ENCODE measurements at places on chromosomes 16 and 17. TPM values are rescaled to one million over a fixed set of nuclear protein-coding genes. Genes with fewer than 3 reads are reported as not detected.

Gene FAM171A2
- 3.4 TPM for total RNA-seq

Gene SPAG5
- total RNA-seq: 2.4 TPM

Gene DRC7
- total RNA-seq: not detected

Gene PLEKHG4
- total RNA-seq: 6.6 TPM

Gene CFAP52
- not detected for total RNA-seq

Gene ZG16
- total RNA-seq: not detected

Gene CCL4
- not detected for total RNA-seq

Gene LAT
- 1.1 TPM for total RNA-seq

Gene PRKCB
- total RNA-seq: not detected

Gene C17orf78
- not detected for total RNA-seq

Gene CFAP119
- total RNA-seq: 4.9 TPM

Gene FLYWCH2
- 53.0 TPM for total RNA-seq

Gene DNAI2
- not detected for total RNA-seq

Gene MSL1
- total RNA-seq: 56.3 TPM

Gene CUEDC1
- total RNA-seq: 12.5 TPM

Gene FAM20A
- total RNA-seq: 0.57 TPM

Gene CHST4
- total RNA-seq: not detected

Gene MAPK8IP3
- total RNA-seq: 38.7 TPM

Gene HCRT
- total RNA-seq: not detected

Gene KRT28
- not detected for total RNA-seq

Gene MT4
- total RNA-seq: not detected

Gene PRR11
- total RNA-seq: 14.9 TPM

Gene ATP6V0D1
- total RNA-seq: 198 TPM

Gene CHST5
- under 0.01 TPM for total RNA-seq

Gene UTS2R
- total RNA-seq: not detected

Gene TLCD1
- 4.2 TPM for total RNA-seq

Gene NEK8
- 8.5 TPM for total RNA-seq

Gene CRYBA1
- total RNA-seq: not detected

Gene PTX4
- 0.29 TPM for total RNA-seq

Gene STAT5B
- 28.9 TPM for total RNA-seq

Gene SPATA20
- 99.6 TPM for total RNA-seq

Gene ACADVL
- 126 TPM for total RNA-seq

Gene IGSF6
- total RNA-seq: under 0.01 TPM

Gene KRTAP9-4
- not detected for total RNA-seq

Gene TNP2
- total RNA-seq: not detected
